PC-3 (cell line): ENCODE measurements at places on chromosomes 3 and 15. TPM values are rescaled to one million over a fixed set of nuclear protein-coding genes. Genes with fewer than 3 reads are reported as not detected.

DNA sequence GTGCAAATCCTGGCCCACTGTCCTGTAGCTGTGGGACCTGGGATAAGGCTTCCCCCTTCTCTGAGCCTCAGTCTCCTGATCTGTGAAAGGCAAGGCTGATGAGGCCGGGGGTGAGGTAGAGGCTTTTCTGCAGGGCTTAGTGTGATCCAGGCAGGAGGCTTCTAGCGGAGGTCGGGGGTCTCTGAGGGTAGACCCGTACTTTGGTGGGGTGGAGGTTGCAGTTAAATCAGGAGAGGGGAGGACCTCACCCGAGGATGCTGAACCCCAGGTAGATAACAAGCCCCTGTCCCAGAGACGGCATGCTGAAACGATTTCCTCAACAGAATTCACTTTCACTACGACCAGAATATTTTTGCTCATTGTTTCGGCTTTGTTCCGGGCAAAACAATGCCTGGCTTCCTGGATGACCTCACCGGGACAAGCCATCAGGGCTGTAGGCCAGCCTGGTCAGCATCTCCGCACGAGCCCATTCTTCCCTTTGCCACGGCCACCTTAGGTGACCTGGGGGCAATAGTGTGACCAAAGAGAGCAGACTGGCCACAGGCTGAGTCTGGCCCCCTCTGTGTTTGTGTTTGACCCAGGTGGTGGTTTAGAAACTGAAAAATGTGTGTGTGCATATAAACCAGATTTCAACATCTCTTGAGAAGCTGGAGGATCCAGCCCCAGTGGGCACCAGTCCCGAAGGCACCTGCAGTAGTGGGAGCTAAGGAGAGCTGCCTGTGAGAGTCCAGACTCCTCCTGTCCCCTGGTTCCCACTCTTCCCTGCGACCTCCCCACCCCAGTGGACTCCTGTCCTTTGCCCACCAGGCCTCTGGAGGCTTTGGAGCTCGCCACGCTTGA is 33.0 kb downstream of the SLC6A6 start:
- no peak for DNase-seq

The LDHAL6B gene
- not detected in 2 replicates for total RNA-seq

The CYP8B1 gene
- total RNA-seq = not detected in 2 replicates

DNA sequence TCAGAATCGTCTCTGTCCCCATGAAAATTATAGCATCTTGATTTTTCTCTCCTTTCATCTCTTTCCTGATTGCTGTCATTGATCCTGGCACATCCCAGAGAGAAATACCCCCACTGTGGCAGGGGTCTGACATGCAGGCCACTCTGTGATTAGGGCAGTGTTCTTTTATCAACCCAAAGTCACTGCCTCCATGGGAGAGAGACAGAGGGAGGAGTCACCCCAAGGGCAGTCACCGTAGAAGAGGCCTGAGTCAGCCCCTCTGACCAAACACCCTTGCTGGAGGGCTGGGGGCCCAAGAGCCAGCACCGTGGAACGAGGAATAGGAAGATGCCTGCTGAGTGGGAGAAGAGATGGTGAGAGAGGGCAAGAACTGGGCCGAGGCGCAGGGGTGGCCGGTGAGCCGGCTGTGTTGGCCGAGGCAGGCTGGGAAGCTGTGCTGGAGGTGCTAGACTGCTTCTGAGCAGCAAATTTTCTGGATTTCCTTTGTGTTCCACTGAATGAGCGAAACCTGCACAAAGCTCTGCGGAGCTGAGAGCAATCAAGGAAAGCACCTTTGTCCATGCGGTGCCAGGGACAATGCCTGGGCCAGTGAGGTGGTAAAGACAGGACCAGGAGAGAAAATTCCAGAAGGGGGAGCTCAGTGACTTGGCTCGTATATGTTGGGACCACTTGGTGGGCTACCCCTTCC is 103.8 kb downstream of the ADCY5 start:
- DNase-seq = no peak

GRCh38 chr15:98737159-98737558 is 88.8 kb downstream of the IGF1R start:
- DNase-seq = no peak

GRCh38 chr3:69105320-69105719 is 17.1 kb downstream of the LMOD3 start:
- no peak for DNase-seq

DNA sequence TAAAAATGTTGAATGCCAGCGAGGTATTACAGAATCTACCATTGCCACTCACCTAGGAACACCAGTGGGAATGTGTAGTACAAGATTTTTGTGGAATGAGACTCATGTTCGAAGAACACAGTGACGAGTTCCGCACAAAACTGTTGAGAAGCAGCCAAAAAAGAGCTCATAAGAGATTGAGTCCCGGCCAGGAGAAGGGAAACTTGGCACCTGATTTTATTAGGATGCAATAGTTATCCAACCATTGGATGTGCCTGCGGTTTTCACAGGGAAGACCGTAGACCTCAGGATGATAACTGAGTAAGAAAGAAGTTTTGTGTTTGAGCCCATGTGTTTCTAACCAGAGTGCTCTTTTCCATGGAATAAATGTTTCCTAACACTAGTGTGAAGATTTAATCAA is 88.9 kb downstream of the PTPRG start:
- DNase-seq = peak; percentile 18

- no peak for DNase-seq
These were observed 153.4 kb upstream of the PFN2 start for GRCh38 chr3:150124142-150124541.

The SAMMSON gene
- not detected in 2 replicates for total RNA-seq

DNA sequence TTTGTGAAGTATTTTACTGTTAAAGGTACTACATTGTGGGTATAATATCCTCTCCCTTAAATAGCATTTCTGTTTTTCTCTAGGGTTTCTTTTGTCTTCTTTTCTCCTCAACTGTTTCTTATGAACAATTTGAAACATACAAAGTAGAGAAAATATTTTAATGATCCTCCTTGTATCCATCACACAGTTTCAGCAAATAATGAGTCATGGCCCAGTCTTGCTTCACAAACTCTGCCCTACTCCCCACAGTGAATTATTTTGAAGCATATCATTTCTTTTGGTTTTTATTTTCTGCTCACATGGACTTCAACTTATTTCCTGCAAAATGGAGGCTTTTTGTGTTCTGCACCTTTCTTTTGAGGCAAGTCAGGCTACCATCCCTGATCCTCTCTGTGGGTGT is 6.1 kb upstream of the SCAANT1 start:
- peak; percentile 39 for DNase-seq

The PLSCR5 gene
- total RNA-seq = not detected in 2 replicates

The TRPM1 gene
- not detected in 2 replicates for total RNA-seq

GRCh38 chr15:77023576-77024272 is 28.8 kb downstream of the PSTPIP1 start:
- no peak for DNase-seq

DNA sequence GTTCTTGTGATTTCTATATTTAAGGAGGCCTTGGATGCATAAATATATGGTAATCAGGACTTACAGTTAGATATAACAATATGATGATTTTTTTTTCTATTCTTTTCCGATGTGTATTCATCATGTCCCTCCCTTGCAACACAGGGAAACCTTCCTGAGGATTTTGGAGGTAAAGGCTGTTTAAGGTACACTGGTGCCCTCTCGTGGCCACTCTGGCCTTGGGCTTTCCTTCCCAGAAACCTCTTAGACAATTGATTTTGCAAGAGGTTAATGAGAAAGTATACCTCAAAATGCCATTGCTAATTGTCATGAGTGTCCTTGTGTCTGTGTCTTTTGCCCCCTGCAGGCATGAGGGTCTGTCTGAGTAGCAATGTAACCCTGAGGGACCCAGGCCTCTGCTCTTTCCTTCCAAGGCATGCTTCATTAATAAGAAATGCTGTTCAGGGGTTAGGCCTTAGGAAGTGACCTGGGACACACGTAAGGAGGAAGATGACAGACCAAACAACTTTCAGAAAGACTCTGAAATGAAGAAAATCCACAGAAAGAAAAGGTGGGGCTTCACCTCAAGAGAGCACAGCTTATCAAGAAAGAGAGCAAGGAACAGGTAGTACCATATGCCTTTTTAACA is 70.3 kb upstream of the PPP2R3A start:
- peak; percentile 83 for DNase-seq

The GOLGA6L9 gene
- 5.6 and 8.1 TPM in 2 replicates for total RNA-seq

- no peak for DNase-seq
These were observed 58.0 kb downstream of the CHD2 start for GRCh38 chr15:92958105-92958504.

The CLDN16 gene
- not detected in 2 replicates for total RNA-seq

DNA sequence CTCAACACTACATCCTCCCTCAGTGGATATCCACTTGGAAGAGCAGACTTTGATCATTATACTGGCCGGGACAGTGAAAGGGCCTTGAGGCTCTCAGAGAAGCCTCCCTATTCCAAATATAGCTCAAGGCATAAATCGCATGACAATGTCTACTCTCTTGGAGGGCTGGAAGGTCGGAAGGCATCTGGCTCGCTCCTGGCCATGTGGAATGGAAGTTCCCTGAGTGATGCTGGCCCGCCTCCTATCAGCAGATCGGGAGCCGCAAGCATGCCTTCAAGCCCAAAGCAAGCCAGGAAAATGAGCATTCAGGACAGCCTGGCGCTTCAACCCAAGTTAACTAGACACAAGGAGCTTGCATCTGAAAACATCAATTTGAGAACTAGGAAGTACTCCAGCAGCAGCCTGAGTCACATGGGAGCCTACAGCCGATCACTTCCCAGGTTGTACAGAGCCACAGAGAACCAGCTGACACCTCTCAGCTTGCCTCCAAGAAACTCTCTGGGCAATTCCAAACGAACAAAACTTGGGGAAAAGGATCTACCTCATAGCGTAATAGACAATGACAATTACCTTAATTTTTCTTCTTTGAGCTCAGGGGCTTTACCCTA is 25.4 kb downstream of the PHLDB2 start:
- DNase-seq = no peak

DNA sequence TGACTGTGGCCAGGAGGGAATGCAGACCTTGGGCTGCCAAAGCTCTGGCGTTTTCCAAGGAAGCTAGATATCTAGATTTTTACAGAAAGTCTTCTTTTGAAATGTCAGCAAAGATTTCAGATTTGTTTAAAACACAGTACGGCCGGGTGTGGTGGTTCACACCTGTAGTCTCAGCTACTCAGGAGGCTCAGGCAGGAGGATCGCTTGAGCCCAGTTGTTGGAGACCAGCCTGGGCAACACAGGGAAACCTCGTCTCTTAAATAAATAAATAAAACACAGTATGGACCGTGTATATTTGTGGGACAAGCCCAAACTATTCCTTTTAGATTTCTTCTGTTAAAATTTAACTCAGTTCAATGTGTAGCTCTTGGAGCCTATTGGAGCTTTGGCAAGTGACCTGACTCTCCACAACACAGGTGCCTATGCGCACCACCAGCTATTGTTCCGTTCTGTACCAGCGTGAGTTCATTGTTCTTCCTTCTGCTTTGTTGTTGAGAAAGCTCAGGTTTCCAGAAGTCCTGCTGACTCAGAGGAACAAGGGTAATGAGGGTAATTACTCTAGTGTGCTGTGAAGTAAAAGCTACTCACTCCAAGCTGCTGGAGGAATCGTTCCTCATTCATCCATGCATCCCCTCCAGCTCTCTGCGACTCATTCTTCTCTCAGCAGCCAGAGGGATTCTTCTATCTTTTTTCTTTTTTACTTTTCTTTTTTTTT is 73.1 kb upstream of the SLC6A6 start:
- peak; percentile 62 for DNase-seq

DNA sequence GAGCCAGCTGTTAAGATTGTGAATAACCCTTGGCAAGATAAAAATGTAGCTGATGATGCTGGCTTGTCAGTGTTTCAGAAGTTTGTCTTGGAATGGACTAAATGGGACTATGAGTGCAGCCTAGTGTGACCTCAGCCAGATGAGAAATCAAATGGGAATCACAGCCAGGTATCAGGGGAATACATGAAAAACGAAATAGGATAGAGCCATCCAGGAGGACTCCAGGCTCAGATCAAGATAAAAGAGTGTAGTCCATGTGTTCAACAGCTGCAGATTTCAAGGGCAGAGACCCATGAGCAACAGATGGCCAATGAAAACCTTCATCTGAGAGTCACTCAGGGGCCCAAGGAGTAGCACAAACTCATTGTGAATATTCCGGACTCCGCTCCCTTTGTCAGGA is 1080.9 kb upstream of the CADM2 start:
- DNase-seq = no peak

DNA sequence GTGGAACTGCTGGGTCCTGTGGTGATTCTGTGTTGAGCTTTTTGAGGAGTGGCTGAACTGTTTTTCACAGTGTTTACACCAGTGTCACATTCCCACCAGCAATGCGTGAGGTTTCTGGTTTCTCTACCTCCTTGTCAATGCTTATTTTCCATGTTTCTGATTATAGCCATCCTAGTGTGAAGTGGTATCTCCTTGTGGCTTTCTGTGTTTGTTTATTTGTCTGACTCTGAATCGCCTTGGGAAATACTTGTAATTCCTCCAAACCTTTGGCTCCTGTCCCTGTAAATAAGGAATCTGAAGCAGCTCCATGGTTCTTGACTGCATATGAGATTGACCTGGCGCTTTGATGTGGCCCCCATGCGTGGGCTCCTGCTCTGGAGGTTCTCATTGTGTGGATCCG is 20.6 kb downstream of the FAN1 start:
- DNase-seq = no peak

- peak; percentile 98 for DNase-seq
These were observed 215.6 kb upstream of the RBMS3 start for GRCh38 chr3:29065211-29065785.

The MESP1 gene
- 32.9 and 49.4 TPM in 2 replicates for total RNA-seq

DNA sequence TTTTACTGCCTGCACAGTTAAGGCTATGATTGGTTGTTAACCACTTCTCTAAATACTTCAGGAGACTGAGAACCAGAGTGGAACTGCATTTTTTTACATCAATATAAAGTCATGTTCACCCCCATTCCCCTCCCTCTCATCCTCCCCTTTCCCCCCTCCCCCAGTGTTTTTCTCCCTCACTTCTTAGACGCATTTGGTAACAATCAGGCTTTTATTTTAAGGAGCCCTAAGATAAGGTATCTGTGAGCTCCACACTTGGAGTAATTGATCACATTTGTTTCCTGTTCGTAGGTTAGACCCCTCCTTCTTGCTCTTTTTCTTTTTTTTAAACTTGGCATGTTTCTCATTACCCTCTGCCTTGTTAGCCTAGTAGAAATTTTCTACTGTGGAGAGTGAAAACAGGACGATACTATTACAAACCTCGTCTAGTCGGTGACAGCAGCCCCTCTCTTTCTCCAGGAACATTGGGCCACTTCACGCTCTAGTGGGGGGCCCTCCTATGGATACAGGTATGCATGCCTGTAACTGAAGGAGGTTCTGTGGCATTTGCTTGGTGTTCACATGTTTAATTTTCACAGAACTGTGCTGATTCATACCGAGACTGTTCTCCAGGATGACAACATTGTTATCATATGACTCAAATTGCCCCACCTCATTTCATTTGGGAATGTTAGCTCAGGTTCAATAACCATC is 314.4 kb downstream of the MECOM start:
- DNase-seq = peak; percentile 97

- no peak for DNase-seq
These were observed 25.8 kb downstream of the LRRK1 start for GRCh38 chr15:100944986-100945385.
